Motor neuron (in vitro differentiated cells): ENCODE measurements at places on chromosomes 5 and 9.

- ATAC-seq = no peak
Observed at GRCh38 chr9:95230046-95230445, 87.5 kb downstream of the FANCC start.

DNA sequence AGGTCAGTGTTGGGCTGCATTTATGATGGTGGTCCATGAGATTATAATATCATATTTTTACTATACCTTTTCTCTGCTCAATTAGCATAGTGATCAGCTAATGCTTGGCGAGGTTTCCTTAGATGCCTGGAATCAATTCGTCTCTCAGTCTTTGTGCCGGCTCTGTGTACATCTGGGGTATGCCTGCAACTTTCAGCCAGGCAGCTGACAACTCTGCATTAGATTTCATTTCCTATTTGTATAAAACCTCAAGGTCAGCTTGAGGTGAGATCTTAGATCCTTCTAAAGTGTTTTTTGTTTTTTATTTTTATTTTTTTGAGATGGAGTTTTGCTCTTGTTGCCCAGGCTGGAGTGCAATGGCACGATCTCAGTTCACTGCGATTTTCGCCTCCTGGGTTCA lies 86.8 kb downstream of the MELK start:
- no peak for ATAC-seq

DNA sequence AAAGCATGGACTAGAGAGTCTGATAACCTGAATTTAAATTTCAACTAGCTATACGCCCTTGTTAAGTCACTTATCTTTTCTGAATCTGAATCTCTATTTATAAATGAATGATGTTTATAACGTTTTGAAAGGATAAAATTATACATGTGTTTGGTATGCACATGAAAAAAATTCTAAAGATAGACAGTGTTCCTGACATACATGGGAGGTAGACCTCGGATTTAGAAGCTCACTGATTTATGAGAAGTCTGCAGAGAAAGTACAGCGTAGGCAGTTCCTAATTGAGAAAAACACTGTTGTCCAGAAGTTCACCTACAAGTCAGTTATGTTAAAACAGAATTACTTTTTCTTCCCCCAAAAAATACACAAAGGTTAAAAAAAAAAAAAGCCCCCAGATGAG lies 26.6 kb downstream of the MPDZ start:
- ATAC-seq = no peak

DNA sequence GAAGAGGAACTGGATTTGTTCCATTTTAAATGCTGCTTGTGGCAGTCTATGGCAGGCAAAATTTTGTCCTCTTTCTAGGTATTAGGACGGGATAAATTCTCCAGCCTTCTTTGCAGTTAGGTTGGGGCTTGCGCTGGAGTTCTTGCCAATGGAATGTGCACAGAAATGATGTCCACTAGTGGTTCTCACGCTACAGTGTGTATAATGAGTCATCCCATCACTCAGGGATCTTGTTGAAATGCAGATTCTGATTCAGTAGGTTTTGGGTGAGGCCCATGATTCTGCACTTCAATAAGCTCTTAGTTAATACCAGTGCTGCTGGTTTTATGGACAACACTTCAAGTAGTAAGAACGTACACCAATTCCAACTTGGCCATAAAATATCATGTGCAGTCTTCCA lies 317.6 kb upstream of the KLF4 start:
- ATAC-seq = no peak

GRCh38 chr9:72588336-72588735 lies 66.9 kb downstream of the TMC1 start:
- no peak for ATAC-seq

GRCh38 chr9:120904061-120904977 lies 22.3 kb downstream of the TRAF1 start:
- no peak for ATAC-seq

DNA sequence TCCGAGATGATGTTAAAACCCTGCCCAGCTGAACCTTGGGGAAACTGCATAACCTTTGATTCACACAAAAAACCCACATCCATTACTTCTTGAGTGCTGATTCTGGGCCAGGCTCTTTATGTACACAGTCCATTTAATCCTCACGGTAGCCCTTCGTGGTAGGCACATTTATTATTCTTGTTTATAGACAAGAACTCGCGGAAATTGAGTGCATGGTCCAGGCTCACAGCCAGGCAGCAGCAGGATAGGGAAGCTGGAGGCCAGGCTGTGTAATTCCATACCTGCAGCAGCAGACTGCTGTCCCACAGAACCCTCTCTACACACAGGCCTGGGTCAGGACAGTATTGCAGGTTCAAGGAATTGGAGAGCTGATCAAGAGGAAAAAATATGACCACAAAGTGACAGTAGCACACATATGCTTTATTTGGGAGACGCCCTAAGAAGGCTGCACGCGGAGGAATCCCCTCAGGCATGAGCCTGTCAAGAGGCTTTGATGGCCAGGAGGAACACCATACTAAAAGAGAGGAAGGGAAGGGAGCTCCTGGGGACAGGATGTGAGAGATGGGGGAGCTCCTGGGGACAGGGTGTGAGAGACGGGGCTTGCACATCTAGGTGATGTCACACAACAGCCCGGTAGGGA lies 28.4 kb upstream of the FAM120A start:
- peak; percentile 51 for ATAC-seq

- ATAC-seq = peak; percentile 43
Observed at GRCh38 chr5:136159457-136159856, 26.8 kb downstream of the SMAD5 start.
